ENCODE measurements at places on chromosomes 7 and 10.

DNA sequence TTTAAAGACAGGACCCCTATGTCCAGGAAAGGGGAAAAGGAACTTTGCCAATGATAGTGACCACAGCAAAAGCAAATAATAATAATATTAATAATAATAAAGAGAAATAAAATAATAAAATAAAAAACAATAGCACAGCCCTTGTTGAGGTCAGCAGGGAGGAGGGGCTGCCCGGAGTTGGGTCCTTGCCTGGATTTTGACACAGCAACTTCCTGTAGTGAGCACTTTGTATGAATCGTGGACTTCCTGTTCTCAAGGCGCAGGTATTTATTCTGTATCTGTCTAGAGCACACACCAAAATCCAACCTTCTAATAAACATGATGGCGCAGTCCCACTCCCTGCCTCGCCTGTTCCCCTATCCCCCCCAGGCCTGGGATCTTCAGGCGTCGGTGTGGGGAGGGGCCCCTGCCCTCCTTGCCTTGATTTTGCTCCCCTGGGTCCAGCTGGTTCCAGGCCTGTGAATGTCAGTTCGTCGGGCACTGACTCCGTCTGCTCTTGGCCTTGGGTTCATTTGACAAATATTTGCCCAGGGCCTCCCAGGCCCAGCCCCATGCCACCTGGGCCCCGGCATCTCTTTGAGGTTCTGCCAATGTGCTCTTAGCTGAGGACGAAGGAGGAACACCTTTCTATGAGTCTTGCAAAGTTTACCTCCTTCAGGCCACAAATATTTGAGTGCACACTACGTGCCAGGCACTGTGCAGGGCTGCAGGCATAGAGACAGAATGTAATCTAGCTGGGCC lies 13.9 kb downstream of the TRIM8 start:
- no peak for DNase-seq

DNA sequence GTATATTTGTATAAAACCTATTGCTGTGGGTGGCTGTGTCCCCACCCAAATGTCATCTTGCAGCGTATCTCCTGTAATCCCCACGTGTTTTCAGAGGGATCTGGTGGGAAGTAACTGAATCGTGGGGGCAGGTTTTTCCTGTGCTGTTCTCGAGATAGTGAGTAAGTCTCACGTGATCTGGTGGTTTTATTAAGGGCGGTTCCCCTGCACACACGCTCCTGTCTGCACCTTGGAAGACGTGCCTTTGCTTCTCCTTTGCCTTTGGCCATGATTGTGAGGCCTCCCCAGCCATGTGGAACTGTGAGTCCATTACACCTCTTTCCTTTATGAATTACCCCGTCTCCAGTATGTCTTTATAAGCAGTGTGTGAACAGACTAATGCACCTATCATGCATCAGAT lies 97.6 kb downstream of the DYNC2I1 start:
- DNase-seq, result no peak

DNA sequence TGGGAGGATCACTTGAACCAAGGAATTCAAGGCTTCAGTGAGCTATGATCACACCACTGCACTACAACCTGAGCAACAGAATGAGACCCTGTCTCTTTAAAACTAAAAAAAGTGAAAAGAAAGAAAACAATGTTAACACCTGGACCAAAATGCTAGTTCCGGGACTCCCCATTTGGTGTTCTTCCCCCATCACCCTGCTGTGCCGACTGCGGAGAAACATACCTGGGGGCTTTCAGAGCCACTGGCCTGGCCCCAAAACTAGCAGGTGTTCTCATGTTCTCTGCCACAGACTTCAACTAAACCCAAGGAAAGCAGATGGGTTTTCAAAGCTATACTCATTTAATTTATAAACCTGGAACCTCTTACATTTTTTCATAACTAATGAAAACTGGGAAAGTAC lies 250.9 kb downstream of the KIAA1217 start:
- DNase-seq, result no peak

GRCh38 chr10:31314256-31315150 lies 4.5 kb upstream of the ZEB1 start:
- DNase-seq, result no peak

GRCh38 chr7:75050501-75050900 lies 23.1 kb downstream of the RCC1L start:
- no peak for DNase-seq

GRCh38 chr10:103715430-103715829 lies 139.9 kb downstream of the SH3PXD2A start:
- DNase-seq, result no peak

- DNase-seq, result no peak
Observed at GRCh38 chr10:70137927-70138883, 5.6 kb upstream of the AIFM2 start.

DNA sequence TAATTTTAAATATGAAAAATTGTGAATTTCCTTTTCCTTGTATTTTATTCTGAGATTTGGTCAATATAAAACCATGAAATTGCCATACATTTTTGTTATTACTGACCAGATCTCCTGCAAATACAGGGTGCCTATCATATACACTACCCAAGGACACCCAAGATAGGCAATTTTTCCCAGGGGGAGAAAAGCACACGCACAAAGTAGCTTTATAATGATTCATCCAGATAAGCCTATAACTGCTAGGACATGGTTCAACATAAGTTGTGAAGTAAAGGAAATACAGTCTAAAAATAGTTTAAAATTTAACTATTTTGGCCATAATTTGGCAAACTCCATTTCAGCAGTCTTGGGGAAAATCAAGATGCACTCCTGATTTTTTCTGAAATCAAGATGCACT lies 4.8 kb downstream of the RUFY2 start:
- no peak for DNase-seq

DNA sequence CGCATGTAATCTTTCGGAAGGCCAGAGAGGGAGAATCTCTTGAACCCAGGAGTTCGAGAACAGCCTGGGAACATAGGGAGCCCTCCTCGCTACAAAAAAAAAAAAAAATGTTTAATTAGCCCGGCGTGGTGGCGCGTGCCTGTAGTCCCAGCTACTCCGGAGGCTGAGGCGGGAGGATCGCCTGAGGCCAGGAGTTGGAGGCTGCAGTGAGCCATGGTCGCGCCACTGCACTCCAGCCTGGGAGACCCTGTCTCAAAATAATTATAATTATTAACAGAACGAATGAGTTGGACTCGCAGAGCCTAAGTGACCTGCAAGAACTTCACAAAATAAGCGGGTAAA lies 794 bp downstream of the PCGF6 start:
- DNase-seq, result no peak

DNA sequence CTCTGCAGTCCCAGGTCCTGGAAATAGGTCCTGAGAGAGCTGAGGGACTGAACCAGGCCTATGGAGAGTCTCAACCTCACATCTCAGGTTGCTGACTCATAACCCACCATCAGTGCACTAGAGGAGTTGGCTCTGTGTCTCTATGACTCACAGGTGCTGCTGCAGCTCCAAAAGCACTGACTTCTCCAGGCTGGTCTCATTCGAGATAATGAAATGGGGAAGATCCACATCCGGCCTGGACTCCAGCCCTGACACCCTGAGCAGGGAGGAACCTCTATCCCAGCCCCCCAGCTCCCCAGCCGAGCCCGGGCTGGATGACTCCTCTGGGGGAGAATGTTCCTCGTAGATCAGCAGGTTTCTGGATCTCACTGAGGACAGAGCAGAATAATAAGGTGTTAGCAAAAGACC lies 35.5 kb upstream of the DGKI start:
- no peak for DNase-seq

GRCh38 chr7:90717296-90718060 lies 121.4 kb downstream of the CDK14 start:
- no peak for DNase-seq

GRCh38 chr10:100506596-100507356 lies 12.9 kb downstream of the SEC31B start:
- no peak for DNase-seq

DNA sequence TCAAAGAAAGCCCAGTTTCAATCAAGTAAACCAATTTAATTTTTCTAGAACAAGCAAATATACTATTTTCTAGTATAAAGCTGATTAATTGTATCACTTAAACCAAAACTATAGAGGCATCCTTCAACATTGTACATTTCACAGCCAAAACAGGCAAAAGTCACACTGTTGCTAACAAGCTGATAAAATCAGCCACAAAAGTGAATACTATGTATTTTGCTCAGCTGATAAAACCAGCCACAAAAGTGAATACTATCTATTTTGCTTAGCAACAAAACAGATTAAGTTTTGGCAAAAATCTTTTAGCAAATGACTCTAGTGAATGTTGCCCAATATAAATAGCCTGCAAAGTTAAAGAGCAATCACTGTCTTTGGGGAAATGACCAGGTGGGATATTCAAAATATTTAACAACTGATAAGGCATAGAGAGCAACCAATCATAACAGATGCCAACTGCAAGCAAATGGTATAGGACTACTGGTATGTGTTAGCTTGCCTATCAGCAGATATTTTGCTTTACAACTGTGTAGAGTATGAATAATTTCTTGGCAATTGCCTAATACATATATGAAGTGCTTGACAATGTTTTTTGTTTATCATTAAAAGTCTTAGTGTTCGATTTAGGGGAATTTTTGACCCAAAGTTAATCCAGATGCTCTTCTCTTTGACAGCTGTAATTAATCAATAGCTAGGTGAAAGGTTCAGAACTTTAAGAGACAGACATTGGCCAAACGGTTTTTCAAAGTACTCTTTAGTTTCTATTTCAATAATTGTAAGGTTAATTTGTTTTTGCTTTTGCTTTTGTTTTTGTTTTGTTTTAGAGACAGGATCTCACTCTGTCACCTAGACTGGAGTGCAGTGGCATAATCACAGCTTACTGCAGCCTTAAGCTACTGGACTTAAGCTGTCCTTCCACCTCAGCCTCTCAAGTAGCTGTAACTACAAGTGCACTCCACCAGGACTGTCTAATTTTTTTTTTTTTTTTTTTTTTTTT lies 44.4 kb upstream of the SP4 start:
- no peak for DNase-seq

DNA sequence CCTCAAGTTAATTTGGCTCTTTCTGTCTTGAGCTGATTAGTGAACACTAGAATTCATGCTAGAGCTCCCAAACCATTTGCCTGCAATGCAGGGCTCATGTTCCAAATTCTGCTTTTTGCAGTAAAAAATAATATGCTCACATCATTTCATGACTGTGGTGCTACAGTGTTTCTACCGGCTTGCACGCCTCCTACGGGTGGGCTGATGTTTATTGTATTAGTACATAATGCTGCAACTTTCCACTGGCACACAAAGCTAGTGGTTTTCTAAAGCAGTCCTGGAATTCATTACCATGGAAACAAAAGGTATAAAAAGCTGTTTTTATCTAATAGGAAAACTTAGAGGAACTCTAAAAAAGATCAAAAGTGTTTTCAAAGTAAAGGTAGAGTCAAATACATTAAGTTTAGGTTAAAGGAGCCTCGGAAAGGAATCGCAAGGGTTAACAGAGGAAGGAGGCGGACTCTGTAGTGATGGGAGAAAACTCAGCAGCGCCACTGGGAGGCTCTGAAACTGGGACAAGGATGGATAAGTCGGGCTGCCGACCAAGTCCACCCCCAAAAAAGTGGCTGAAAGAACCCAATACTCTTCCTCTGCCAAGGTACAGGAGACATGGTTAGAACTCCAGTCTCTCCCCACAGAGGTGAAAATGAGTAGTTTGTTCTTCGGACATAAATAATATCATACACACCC lies 25.9 kb downstream of the GRM8 start:
- DNase-seq, result no peak

DNA sequence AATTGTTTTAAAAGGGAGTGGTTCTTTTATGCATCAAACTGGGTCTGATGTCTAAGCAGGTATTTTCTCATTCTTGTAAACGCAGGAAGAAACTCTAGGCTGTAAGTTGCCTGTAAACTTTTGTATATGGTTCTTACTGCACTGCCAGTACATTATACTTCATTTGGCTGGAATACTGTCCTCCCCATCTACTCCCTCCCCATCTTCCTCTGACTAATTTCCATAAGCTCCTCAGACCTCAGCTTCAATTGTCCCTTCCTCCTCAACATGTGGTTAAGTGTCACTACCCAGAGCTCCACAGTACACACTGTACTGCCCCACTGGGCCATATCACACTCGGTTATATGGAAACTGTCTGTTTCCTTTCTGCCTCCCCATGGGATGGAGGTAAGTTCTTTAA lies 161.4 kb upstream of the MDFIC start:
- no peak for DNase-seq

- no peak for DNase-seq
Observed at GRCh38 chr10:71631007-71631861, 88.3 kb downstream of the C10orf105 start.

DNA sequence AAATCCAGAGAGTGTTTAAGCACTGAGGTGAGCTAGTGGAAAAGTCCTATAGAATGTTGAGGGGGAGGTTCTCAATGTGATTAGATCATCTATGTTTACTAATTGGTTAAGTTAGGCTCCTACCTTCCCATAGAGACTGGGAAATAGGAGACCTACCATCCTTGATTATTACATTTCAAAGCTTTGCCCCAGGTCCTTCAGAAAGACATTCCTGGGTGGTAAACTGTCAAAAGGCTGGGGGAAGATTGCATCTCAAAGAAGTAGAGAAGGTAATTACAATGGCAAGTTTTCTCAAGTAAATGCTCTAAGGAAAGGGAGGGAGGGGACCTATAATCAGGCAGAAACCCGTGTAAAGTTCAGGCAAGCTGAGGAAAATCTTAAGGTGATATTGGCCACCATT lies 247.8 kb upstream of the SMIM30 start:
- DNase-seq, result no peak

- no peak for DNase-seq
Observed at GRCh38 chr7:71384094-71384493, 252.2 kb downstream of the GALNT17 start.

- no peak for DNase-seq
Observed at GRCh38 chr10:132632091-132632561, 94.5 kb downstream of the INPP5A start.

GRCh38 chr10:130354976-130355795 lies 219.0 kb downstream of the GLRX3 start:
- DNase-seq, result no peak

- no peak for DNase-seq
Observed at GRCh38 chr7:128874140-128875031, 11.7 kb downstream of the ATP6V1F start.

DNA sequence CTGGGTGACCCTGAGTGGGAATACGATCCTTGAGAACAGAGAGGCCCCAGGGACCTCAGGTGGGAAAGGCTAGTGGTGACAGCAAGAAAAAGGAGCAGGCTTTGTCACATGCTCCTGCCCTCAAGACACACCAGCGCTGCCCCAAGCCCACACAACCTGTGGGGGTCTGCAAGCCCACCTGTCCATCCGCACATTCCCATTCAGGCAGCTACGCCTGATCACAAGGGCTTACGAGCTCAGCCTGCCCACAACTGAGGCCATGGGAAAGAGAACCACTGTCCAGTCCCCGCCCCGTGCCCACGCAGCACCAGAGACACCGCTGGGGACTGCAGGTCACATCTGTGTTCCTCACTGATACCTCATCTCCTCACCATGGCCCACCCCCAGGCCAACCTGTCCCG lies 26.7 kb downstream of the EBF3 start:
- DNase-seq, result no peak

- no peak for DNase-seq
Observed at GRCh38 chr10:118882741-118883140, 128.0 kb upstream of the CACUL1 start.

DNA sequence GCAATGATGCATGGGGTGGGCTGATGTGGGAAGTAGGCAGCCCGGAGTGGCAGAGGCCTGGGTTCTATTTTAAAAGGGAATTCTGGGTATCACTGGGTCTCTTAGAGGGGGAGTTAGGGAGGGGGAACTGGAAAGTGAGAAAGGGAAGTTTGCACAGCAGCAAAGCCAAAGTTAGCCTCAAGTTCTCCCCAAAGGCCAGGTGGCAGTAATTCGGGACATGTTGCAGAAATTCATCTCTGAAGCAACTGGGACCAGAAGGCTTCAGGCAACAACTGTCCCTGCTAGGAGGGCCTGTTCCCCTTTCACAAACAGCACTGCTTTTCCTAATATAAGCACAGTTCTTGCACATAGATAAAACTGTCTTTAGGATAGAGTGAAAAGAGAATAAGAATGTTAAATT lies 67.4 kb downstream of the NOD1 start:
- DNase-seq, result no peak

All from stimulated activated CD8-positive, alpha-beta memory T cell treated with anti-CD3 and anti-CD28 coated beads, Interleukin-4, amount 100 ng/mL, for 4 hours (primary cell).